ENCODE measurements at places on chromosomes 1 and 21.
A peak's percentile ranks its signal among the peaks of the same experiment; 100 is the strongest.

- DNase-seq = peak; percentile 61
These were observed 31.1 kb upstream of the HSD3B1 start for GRCh38 chr1:119475866-119476439.

DNA sequence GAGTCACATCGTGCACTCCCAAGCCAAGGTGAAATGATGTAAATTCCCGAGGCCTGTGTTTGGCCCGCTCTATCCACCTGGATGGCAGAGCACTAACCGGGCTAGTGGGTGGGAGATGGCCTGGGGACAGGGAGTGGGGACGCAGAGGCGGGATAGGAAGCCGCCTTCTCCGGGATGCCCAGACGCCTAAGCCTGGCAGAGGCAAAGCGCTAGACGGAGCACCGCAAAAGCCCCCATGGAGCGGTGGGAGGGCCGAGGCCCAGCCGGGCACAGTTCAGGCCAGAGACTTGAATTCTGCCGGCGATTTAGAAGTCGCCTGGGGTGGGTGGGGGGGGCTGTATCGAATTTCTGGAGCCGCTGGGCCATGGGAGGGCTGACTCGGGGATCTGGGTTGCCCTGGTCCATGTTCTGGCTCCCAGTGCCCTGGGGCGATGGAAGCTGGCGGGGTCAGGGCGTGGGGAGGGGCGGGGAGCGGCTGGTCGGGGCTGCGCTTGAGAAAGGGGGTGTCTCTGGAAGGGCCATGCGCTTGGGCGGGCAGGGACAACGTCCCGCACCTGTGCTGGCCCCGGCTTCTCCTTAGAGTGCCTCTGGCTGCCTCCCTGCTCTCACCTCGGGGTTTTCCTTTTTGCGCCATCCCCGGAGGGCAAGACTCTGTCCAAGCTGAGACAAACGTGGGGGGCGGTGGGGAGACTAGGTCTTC lies 28.0 kb downstream of the KIAA2013 start:
- no peak for DNase-seq

DNA sequence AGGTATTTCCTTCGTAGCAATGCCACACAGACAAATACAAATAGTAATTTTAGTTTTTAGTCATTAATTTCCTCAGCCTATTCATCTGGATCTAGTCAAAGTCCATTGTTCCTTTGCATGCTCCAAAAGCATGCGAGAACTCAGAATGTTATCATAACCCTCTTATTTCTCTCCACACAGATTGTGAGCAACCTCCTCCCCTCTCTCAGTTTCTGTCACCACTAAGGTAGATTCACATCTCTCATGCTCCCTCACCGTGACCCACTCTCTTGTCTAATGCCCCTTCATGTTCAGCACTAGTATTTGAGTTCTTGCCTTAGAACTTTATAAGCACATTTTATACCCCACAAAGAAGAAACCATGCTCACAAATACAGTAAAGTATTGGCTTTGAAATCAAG lies 582.4 kb downstream of the PLA2G4A start:
- DNase-seq = no peak

DNA sequence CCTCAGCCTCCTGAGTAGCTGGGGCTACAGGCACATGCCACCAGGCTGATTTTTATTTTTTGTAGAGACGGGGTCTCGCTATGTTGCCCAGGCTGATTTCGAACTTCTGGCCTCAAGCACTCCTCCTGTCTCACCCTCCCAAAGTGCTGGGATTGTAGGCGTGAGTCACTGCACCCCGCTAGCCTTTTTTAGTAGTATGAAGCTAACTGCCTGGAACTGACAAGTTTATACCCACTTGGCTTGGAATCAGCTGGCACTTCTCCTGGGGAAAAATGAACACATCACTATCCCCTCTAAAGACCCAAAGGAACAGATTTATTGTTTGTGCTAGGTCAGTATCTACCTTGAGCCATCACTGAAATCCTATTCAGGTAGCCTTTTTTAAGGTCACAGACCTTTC lies 19.0 kb downstream of the TMEM63A start:
- DNase-seq = no peak

DNA sequence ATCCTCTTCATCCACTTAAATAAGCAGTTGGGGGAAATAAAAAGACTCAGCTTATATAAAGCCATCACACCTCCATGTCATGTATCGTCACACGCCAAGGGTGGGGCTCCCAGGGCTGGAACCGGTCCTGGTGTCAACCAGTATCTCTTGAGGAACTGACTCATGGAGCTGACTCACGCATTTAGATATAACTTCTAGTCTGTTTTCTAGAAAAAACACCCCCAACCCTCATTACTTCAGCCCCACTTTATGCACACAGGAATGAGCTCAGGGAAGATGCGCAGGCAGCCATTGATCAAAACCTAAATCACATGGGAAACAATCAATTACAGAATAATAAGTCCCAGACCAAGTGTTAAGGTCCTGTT lies 6.9 kb upstream of the IL22RA1 start:
- DNase-seq = no peak

DNA sequence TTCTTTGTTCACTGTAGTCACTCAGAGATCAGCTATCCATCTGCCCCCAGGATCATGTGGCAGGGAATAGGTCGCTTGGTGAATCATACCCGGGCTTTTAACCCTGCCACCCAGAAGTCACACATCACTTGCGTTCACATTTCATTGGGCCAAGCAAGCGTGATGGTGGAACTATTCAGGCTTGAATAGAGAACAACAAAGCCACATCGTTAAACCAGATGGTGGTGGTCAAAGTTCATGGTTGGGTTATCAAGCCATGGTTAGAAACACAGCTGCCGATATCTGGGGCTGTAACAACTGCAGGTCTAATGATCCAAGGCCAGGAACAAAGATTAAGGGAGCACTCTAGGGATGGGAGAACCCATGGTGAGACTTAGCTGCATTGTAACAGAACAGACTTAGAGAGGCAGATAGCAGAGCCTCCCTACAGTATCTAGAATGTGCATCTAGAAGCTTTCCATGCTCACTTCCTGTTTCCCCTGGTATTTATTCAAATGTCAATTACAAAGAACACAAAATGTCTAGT lies 40.0 kb upstream of the PTPRC start:
- DNase-seq = no peak

GRCh38 chr1:172041742-172042141 lies 200.4 kb downstream of the DNM3 start:
- DNase-seq = no peak

GRCh38 chr1:46804027-46804889 lies 5.4 kb downstream of the CYP4B1 start:
- DNase-seq = peak; percentile 43

GRCh38 chr1:200795156-200795555 lies 56.5 kb downstream of the CAMSAP2 start:
- no peak for DNase-seq

- no peak for DNase-seq
These were observed 99.1 kb downstream of the ASTN1 start for GRCh38 chr1:177065430-177065829.

GRCh38 chr1:115199416-115200132 lies 110.3 kb upstream of the TSPAN2 start:
- no peak for DNase-seq

DNA sequence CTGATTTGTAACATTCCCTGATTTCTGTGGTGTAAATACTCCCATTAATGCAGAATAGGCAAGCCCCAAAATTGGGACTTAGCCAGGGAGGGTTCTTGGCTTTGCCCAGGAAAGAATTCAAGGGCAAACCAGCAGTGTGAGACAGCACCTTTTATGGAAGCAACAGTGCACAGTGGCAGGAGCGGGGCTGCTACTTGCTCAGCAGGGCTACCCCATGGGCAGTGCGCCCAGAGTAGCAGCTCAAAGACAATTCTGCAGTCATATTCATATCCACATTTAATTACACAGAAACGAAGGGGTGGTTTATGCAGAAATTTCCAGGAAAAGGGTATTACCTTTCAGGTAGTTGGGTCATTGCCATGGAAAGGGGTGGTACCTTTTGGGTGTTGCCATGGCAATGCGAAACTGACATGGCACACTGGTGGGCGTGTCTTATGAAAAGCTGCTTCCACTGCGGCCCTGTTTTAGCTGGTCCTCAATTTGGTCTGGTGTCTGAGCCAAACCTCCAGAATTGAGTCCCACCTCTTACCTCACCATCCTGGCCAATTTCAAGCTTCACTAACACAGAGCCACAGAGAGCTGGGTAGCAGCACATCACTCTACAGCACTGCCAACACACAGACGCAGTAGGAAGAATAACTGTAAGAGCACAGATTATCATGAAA lies 35.9 kb downstream of the FHAD1 start:
- DNase-seq = peak; percentile 95

DNA sequence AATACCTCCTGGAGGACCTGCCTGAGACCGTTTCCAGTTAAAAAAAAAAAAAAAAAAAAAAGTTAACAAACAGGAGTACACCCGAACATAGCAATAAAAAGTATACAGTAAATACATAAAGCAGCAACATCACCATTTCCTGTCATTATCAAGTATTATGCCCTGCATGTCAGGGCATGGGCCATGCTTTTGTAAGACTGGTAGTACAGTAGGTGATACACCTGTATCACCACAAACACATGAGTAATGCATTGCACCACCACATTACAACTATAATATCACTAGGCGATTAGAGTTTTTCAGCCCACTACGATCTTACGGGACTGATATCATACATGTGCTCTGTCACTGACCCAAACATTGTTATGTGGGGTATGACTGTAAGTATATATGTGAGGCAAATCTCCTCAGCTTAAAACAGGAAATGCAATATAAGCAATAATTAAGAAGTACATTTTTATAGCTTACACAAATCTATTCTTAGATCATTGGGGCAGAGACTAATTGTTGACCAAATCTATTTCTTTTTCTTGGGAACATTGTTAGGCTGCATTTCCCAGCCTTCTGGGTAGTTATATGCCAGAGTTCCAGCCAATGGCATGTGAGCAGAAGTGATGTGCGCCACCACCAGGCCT lies 98.1 kb downstream of the PLD5 start:
- no peak for DNase-seq

DNA sequence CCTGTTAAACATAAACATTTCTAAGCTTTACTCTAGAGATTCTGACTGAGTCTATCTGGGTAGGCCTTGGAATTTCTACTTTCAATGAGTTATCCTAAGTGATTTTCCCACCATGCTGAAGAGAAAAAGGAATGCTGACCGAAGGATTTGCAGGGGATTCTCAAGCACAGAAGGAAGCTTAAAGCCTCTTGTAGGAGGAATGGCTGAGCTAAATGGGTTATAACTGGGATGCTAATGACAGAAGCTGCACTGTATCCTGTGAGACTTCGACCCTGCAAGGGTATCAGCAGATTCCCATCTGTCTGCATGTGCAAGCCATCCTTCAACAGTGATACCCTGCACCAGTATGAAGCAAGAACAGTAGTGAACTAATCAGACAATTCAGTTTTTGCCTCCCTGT lies 35.4 kb downstream of the SLC35D1 start:
- DNase-seq = no peak

GRCh38 chr1:209802117-209802779 lies 3.7 kb downstream of the IRF6 start:
- no peak for DNase-seq

Data from NCI-H2029 (cell line).